Foreskin keratinocyte (primary cell): ENCODE measurements at places on chromosomes 13 and 19.

GRCh38 chr19:16888629-16889365 is at the start of gene F2RL3:
TSS of gene F2RL3 (plus strand) at chr19:16888999. CDS start at chr19:16889190, 191 bp downstream.
- DNase-seq, result no peak

- DNase-seq, result no peak
Measured at GRCh38 chr19:43776286-43776685, 4.5 kb downstream of the KCNN4 start.

- DNase-seq, result no peak
Measured at GRCh38 chr19:56670961-56671612, 470 bp downstream of the ZNF835 start.

- peak; percentile 6 for DNase-seq
Measured at GRCh38 chr13:64369121-64369520, 2861.0 kb downstream of the PCDH9 start.

DNA sequence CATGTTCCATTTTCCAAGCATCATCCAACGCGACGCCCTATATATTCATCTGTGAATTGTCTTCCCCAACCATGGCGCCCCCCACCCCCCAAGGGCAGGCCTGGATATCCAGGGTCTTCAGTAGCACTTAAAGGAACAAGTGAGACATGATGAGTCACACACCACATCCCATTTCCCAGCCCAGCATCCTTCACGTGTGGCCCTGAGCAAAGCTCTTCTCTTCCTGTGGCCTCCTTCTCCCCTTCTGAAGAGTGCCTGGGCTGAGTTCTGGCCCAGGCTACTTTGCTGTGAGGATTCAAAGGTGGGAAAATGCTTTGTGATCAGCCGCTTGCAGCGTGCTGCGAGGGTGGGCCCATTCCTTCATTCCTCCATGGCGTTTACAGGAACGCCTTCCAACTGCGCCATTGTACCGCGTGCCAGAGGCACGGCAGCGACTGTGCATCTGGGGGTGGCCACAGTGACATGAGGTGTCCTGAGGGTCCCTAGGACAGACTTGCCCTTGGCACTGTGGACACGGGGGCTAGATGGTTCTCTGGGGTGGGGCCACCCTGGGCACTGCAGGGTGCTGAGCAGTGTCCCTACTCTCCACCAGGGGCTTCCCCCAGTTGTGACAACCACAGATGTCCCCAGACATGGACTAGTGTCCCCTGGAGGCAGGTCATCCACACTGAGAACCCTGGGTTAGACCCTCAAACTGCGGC is 11.7 kb downstream of the PLIN4 start:
- peak; percentile 27 for DNase-seq

DNA sequence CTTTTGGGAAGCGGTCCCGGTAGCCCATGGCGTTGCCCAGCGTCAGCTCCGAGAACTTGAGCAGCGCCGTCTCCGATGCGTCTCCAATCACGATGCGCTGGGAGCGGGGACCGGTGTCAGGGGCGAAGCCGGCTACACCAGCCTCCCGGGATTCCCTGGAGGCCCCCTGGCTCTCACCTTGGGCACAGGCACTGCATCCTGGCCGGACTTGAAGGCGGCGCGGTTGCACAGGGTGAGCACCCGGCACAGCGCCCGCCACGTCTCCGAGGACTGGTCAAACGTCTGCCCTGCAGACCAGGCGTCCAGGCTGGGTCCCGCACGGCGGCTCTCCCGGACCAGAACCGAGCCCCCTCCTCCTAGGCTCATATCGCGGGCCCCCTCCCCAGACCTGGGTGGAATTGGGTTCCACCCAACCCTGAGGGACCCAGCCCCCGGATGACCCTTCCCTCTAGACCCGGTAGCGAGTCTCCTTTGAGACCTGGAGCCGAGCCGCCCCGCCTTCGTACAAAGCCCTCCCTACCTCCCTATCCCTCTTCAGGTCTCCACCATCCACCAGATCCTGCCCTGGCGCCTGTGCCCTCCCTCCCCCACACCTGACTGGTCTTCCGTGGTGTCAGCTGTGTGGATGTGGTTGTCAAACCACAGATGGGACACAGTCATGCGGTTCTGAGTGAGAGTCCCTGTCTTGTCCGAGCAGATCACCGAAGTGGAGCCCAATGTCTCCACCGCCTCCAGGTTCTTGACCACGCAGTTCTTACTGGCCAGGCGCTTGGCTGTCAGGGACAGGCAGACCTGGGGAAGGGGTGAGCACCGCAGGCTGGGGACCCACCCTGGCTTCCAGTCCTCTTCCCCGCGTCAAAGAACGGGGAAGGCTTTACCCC is 4.8 kb downstream of the ATP4A start:
- no peak for DNase-seq

- DNase-seq, result no peak
Measured at GRCh38 chr19:49860336-49861102, 6.9 kb downstream of the PNKP start.

- no peak for DNase-seq
Measured at GRCh38 chr19:5567970-5568407, 236 bp upstream of the TINCR start.

DNA sequence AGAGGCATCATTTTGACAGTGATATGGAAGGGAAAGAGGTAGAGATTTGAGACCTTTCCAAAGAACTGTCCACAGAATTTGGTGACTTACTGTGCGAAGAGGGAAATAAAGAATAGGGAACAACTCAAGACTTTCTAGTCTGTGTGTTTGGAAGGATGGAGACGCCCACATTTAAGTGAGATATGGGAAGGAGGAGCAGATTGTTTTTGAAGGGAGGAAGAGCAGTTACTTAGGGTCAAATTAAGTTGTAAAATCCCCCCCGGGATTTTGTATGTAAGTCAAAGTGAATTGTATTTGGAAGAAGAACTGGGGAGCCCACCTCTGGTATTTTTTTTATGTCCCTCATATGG is 1.2 kb downstream of the USPL1 start:
- no peak for DNase-seq

DNA sequence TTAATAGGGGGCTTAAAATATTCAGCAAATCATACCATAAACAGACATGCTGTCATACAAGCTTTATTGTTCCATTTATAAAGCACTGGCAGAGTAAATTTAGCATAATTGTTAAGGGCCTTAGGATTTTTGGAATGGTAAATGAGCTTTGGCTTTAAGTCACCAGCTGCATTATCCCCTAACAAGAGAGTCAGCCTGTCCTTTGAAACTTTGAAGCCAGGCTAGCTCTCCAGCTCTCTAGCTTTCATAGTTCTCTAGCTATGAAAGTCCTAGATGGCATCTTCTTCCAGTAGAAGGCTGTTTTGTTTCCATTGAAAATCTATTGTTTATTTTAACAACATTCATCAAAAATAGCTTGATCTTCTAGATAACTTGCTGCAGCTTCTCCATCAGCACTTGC is 420.8 kb upstream of the GPC6 start:
- DNase-seq, result no peak

- DNase-seq, result no peak
Measured at GRCh38 chr13:109715902-109716301, 70.5 kb downstream of the IRS2 start.

- no peak for DNase-seq
Measured at GRCh38 chr19:19064098-19064722, 416 bp downstream of the SLC25A42 start.

GRCh38 chr13:91454666-91455065 is 56.2 kb downstream of the GPC5 start:
- DNase-seq, result no peak

- peak; percentile 76 for DNase-seq
Measured at GRCh38 chr13:39789451-39789850, 134.0 kb downstream of the COG6 start.

- DNase-seq, result no peak
Measured at GRCh38 chr13:85997587-85997986, 198.4 kb upstream of the SLITRK6 start.

GRCh38 chr13:104936304-104936703 is 1599.2 kb downstream of the EFNB2 start:
- no peak for DNase-seq

GRCh38 chr13:39510316-39510695 is 92.7 kb downstream of the LHFPL6 start:
- peak; percentile 29 for DNase-seq

DNA sequence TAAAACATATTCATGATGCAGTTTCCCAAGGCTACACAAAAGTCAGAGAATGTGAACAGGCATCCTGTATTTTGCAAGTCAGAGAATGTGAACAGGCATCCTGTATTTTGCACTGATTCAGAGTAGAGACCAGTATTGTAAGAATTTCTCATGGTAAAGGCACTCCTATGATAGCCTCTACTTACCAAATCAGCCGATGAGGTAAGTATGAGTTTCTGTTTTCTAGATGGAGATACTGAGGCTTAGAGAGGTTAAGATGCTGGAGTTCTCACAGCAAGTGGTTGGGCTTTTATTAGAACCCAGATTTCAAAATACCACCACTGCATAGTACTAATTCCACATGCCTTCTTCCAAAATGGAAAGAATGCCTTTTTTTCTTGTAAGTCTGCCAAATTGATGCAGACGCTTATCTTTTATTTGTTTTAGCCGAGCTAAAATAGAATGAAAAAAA is 12.3 kb downstream of the TPT1 start:
- no peak for DNase-seq

- no peak for DNase-seq
Measured at GRCh38 chr19:58563034-58563573, 4.7 kb upstream of the UBE2M start.

- no peak for DNase-seq
Measured at GRCh38 chr13:59343993-59344822, 819.5 kb downstream of the DIAPH3 start.

DNA sequence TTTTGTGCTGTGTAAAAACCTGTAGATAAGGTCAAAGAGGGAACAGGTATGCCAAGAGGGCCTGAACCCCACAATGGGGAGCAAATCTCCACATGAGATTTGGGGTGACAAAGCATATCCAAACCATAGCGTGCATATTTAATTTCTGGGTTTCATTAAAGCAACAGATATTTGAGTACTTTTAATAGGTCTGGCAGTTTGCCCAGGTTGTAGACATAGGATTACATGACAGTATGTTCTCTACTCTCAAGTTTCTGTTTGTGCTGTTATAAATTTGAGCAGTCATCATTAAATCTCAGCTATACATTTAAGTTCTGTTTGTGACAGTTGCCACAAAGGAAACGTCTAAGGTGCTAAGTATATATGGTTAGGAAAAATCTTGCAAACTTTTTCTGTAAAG is 236.4 kb downstream of the ATP8A2 start:
- no peak for DNase-seq

- no peak for DNase-seq
Measured at GRCh38 chr13:74077792-74078191, 56.4 kb downstream of the KLF12 start.

GRCh38 chr13:91031508-91031907 is 316.0 kb upstream of the MIR17HG start:
- DNase-seq, result no peak

DNA sequence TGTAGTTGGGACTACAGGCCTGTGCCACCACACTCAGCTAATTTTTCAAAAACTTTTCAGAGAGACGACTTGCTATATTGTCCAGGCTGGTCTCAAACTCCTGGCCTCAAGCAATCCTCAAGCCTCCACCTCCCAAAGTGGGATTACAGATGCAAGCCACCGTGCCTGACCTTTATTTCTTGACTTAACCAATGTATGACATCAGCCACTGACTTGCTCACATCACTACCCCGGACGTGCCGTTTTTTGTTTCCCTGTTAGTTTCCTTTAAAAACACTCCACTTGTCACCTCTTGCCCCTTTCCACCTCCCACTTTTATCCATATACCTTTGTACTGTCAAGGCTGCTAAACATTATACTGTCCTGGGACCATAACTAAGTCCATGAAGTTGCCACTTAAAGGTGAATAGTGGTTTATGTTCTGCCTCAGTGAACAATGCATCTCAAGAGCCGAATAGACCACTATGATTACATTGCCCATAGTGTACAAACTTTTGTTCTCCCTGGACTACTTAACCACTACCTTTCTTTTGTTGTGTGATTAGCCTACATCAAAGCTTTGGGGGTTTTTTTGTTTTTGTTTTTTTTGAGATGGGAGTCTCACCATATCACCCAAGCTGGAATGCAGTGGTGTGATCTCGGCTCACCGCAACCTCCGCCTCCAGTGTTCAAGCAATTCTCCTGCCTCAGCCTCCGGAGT is 2.3 kb upstream of the EPHX3 start:
- no peak for DNase-seq

- peak; percentile 91 for DNase-seq
Measured at GRCh38 chr13:29901710-29902631, 51.6 kb upstream of the UBL3 start.
